Occipital lobe (tissue), 3 donors: ENCODE measurements at places on chromosomes 12 and 14.

DNA sequence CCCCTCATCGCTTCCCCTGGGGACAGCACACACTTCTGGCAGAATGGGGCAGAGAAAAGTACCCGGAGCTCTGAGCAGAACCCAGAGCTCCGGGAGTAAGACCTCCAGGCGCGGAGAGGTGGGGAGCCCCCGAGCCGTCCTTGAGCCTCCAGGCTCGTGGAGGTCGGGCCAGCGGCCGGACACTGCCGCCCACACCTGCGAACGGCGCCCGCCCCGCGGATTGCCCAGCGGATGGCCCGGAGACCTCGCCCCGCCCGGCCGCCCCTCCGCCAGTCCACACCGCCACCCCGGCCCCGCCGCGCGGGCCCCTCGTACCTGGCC is 344 bp downstream of the SPTLC2 start:
- no peak for DNase-seq

GRCh38 chr14:102316338-102316742 is 3.2 kb upstream of the ZNF839 start:
- DNase-seq, result no peak

DNA sequence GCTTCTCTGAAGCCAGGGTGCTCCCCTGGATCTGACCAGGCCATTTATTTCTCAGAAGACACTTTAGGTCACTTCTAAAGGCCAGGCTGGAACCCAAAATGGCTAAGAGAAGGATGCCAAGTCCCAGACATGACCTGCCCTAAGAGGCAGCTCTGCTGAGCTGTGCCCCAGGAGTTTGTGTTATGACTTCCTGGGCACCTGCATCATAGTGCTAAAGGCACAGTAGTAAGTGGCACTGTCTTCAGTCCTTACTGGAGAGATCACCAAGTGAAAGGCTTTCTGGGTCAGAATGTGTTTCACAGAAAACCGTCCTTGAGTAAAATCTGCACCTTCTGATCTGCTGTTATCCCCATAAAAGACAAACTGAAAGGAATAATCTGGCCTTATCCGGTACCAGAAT is 120.2 kb downstream of the DAD1 start:
- DNase-seq, result no peak

- DNase-seq, result no peak
Measured at GRCh38 chr14:21120686-21121085, 19.8 kb downstream of the TMEM253 start.

GRCh38 chr14:37870632-37871346 is 275.4 kb downstream of the TTC6 start:
- no peak for DNase-seq

- DNase-seq, result no peak
Measured at GRCh38 chr12:79453820-79454219, 236.9 kb downstream of the PAWR start.

GRCh38 chr14:77051116-77051515 is 22.6 kb upstream of the IRF2BPL start:
- DNase-seq, result no peak

GRCh38 chr14:90140956-90141316 is 79.1 kb downstream of the KCNK13 start:
- no peak for DNase-seq

DNA sequence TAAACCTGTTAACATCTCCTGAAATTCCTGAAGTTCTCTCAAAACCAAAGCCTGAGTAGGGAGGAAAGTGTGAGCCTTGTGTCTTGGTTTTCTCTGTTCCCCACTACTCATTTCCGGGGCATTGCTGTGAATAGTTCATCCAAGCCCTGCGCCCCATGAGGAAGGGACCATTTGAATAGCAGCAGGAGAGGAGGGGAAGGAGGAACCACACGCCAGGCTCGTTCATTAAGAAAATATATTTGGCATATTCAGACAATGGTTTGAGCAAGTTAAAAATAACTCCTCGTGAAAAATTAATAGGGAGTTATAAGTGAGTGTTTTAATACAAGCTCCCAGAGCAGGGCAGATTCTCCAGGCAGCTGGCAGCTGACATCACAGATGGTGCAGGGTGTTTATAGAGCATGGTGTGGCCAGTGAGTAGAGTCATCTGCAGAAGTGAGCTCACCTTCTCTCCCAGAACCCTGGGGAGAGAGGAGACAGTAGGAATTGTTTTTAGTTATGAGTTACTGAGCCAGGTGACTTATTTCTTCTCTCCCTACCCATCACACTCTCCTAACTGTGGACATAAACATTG is 29.5 kb upstream of the CISTR start:
- DNase-seq, result no peak

GRCh38 chr12:34398366-34398705 is 376.0 kb downstream of the ALG10 start:
- DNase-seq, result no peak

GRCh38 chr12:78672033-78672432 is 192.5 kb upstream of the SYT1 start:
- no peak for DNase-seq

GRCh38 chr12:89350260-89350629 is 2.1 kb downstream of the DUSP6 start:
- no peak for DNase-seq

- no peak for DNase-seq
Measured at GRCh38 chr14:104321802-104322130, 183.4 kb downstream of the KIF26A start.

- DNase-seq, result no peak
Measured at GRCh38 chr12:6938353-6939190, 5.0 kb upstream of the RNU7-1 start.

- DNase-seq, result peak; percentile 79
Measured at GRCh38 chr14:99971087-99971940, 93.9 kb upstream of the EVL start.

DNA sequence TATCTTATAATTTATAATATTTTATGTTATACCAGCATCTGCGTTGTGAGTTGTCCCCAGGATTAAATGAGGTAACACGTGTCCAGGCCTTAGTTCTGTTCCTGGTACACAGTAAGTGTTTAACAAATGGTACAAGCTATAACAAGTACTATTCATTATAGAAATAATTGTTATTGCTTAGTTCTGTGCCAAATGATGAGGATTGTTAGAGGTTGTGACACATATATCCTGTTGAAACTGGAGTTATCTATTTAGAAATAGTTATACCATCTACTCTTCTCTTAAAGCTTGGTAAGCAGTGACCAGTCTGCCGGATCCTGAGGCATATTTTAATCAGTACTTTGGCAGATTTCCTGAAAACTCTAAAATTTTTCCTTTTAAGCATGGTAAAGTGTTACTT is 1066.5 kb downstream of the TMTC2 start:
- no peak for DNase-seq
